ENCODE measurements at places on chromosomes 1 and 21. TPM values are rescaled to one million over a fixed set of nuclear protein-coding genes. Genes with fewer than 3 reads are reported as not detected.

The ANXA9 gene
- 0.46 TPM for total RNA-seq

GRCh38 chr1:1950940-1951339 lies 31.9 kb upstream of the TMEM52 start:
- DNase-seq: no peak

The LY9 gene
- not detected for total RNA-seq

GRCh38 chr1:55468142-55468795 lies 253.1 kb upstream of the USP24 start:
- DNase-seq: no peak

The EXTL1 gene
- total RNA-seq: not detected

The SGIP1 gene
- total RNA-seq: not detected

DNA sequence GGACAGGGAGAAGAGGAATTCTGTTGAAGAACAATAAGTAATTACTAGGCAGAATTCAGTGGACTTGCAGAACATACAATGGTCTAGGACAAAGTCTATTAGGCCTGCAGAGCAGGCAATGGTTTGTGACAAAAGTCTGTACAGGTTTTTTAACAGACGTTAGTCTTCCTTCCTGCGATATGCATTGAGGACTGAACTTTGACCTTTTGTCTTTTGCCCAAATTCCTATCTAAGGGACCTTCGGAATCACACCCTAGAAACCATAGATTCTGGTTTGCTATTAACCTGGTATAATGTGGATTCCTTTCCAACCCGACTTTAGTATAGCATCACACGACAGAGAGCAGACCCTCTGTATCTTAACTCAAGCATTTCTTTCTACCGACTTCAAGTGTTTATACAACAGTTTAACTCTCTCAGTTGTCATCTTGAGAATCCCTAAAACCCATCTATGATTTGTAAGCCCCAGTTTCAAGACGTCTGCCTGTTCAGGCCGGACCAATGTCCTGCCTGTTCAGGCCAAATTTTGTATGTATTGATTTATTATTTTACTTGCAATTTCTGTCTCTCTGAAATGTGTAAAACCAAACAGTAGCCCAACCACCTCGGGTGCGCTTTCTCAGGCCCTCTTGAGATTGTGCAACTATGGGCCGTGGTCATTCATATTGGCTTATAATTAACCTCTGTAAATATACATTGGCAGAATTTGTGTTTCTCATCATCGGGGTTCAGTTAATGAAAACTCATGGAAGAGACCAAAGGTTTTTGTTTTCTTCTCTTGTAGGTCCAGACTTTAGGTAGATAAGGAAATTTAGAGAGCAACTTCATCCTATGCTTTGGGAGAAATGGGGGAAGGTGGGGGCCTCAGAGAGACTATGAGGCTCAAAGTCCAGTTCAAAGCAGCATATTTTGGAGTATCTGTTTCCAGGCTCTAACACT lies 76.9 kb upstream of the TNFSF18 start:
- DNase-seq: no peak

DNA sequence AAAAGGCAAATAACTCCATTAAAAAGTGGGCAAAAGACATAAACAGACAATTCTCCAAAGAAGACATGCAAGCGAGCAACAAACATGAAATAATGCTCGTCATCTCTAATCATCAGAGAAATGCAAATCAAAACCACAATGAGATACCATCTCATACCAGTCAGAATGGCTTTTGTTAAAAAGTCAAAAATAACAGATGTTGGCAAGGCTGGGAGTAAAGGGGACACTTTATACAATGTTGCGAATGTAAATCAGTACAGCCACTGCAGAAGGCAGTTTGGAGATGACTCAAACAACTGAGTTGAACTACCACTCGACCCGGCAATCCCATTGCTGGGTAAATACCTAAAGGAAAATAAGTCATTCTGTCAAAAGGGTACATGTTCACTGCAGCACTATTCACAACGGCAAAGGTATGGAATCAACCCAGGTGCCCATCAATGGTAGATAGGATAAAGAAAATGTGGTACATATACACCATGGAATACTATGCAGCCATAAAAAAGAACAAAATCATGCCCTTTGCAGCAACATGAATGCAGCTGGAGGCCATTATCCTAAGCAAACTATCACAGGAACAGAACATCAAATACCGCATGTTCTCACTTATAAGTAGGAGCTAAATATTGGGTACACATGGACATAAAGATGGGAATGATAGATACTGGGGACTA lies 25.9 kb downstream of the TSPAN2 start:
- no peak for DNase-seq

DNA sequence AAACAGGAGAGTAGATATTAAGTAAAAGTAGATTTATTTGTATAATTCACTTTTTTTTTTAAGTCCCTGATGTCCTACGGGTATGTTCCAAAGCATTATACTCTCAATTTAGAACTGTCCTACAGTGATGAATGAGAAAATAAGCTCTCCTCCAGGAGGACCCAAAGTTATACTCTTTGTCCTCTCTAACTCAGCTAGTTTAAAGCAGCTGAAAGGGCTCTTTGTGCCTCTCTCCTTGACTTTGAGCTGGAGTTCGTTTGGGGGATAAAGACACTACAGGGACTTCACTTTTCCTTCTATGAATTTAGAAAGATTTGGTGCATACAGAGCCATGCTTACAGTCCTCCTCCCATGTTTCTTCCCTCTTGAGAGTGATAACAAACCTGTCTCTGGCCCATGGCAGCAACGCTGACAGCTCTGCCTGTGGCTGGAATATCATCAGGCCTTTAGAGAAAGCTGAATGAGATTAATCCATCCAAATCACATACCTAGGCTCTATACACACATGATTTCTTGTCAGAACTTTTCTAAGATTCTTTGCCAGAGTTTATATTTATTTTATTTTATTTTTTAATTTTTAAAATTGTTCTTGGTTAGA lies 134.3 kb downstream of the PIK3R3 start:
- no peak for DNase-seq

- DNase-seq: peak; percentile 96
These were observed 16.3 kb upstream of the SARS1 start for GRCh38 chr1:109197158-109198042.

GRCh38 chr1:44377925-44378784 lies 23.1 kb upstream of the ERI3 start:
- peak; percentile 38 for DNase-seq

DNA sequence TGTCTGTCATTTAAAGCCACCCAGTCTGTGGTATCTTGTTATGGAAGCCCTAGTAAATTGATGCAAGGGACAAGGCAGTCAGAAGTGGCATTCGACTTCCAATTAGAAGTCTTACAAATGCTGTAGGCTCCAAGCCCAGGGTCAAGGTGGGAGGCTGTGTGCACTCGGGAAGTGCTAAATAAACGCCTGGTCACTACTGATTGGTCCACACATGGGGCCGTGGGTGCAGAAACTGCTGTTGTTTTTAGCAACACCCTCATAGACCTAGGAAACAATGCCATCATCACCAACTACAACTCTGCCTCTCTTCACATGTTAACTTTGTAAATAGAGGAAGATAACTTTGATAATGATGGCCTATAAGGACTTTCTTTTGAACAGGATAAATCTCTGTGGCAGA lies 20.2 kb upstream of the ZBTB21 start:
- DNase-seq: no peak

The LCA5L gene
- total RNA-seq: 0.59 TPM

- DNase-seq: no peak
These were observed 65.7 kb downstream of the MAP3K21 start for GRCh38 chr1:233393084-233393840.

DNA sequence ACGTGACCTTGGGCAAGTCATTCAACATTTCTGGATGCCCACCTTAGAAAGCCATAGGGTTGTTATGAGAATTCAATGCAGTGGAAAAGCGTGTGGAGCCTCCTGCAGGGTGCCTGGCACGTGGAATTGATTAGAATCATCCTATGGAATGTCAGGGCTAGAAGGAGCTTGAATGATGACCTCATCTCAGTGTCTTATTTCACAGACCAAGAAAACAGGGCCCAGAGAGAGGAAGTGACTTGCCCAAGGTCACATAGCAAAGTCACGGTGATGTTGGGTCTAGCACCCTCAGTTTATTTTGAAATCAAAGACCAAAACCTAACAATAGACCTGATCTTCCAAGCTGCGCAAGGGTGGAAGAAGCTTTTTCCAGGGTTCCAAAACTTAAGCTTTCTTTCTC lies 6.0 kb downstream of the TRABD2B start:
- DNase-seq: peak; percentile 77

The CDA gene
- not detected for total RNA-seq

- no peak for DNase-seq
These were observed 31.6 kb upstream of the TENT5C start for GRCh38 chr1:117574161-117574835.

- no peak for DNase-seq
These were observed 3.6 kb upstream of the TNFSF4 start for GRCh38 chr1:173210716-173211231.

GRCh38 chr1:59298710-59299346 lies 1.9 kb downstream of the FGGY start:
- DNase-seq: no peak

DNA sequence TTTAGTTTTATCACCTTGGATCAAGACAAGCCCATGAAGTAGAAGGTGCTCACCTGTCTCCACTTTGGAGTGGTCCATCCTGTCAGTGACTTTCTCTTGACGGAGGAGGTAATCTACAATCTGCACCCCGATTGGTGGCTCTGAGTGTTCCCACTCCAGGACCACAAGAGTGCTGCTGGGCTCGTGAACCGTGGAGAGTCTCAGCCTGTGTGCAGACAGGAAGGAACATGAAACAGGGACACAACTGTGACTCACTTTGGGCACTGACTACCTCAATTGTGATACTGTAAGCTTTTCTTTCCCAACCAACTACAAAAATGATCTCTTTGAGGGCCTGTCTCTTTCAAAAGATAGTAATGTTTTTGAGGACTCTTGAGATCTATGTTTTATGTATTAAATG lies 280.2 kb downstream of the ASTN1 start:
- no peak for DNase-seq

GRCh38 chr1:57889676-57890320 lies 465.9 kb upstream of the DAB1 start:
- DNase-seq: no peak

The STIL gene
- 14.2 TPM for total RNA-seq

- DNase-seq: peak; percentile 42
These were observed 86.9 kb downstream of the LRRC8D start for GRCh38 chr1:89907727-89908212.

DNA sequence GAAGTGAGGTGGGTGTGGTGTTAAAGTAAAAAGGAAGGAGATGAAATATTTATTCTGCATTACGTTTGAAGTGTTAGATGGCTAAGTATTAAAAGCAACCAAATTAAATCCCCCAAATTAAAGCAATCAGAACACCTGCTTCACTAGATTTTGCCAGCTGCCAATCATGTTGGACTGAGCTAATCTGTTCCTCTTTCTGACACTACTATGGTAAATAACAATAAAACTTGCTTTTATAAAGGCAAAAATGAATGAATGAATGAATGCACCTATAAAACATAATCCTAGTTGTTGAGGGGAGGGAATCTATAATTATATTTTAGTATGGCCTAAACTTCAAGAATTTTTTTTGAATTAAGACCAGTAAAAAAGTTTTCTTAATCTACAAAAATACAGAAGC lies 51.0 kb downstream of the RAB3GAP2 start:
- no peak for DNase-seq

DNA sequence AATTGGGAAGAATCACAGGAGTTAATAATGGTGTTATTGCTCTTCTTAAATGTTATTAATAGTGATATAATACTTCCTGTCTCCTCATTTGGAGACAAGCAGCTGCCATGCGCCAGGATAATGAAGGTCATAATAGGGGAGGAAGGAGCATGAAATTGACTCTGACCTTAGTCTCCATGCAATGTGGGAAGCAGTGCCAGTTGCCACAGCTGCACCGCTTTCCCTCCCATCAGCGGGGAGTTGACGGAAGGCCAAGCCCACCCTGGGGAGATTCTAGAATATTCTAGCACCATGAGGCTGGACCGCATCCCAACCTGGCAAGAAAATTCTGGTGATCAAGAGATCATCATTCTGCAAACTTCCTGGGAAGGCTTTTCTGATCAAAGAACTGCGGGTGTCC lies 11.0 kb upstream of the OLIG1 start:
- no peak for DNase-seq

Measured in MG63 (cell line).